ENCODE measurements at places on chromosomes 13 and 19. TPM values are rescaled to one million over a fixed set of nuclear protein-coding genes. Genes with fewer than 3 reads are reported as not detected.

SCEL gene
- total RNA-seq = 0.25 TPM

OR4F17 gene
- not detected for total RNA-seq

SIRT2 gene
- 75.0 TPM for total RNA-seq

ANGPTL8 gene
- total RNA-seq = not detected

TGFBR3L gene
- 0.74 TPM for total RNA-seq

ZNF284 gene
- 8.1 TPM for total RNA-seq

KLHL1 gene
- total RNA-seq = 69.3 TPM

PRTN3 gene
- total RNA-seq = 1.5 TPM

KLK15 gene
- total RNA-seq = not detected

PROZ gene
- not detected for total RNA-seq

U2AF2 gene
- 83.6 TPM for total RNA-seq

KLK14 gene
- not detected for total RNA-seq

DAND5 gene
- not detected for total RNA-seq

RNF17 gene
- total RNA-seq = not detected

GNA15 gene
- total RNA-seq = 0.25 TPM

CEACAM7 gene
- total RNA-seq = not detected

C19orf81 gene
- total RNA-seq = not detected

NCAN gene
- 238 TPM for total RNA-seq

KCNK6 gene
- total RNA-seq = 0.25 TPM

CD70 gene
- not detected for total RNA-seq

C2CD4C gene
- total RNA-seq = 16.0 TPM

LRRC63 gene
- total RNA-seq = 1.7 TPM

GPR12 gene
- 38.6 TPM for total RNA-seq

SULT2A1 gene
- not detected for total RNA-seq

CEACAM4 gene
- not detected for total RNA-seq

LIM2 gene
- total RNA-seq = not detected

POLR2E gene
- 31.0 TPM for total RNA-seq

UNC13A gene
- 43.5 TPM for total RNA-seq

MAB21L1 gene
- 0.49 TPM for total RNA-seq

SPPL2B gene
- 24.1 TPM for total RNA-seq

IGFL3 gene
- not detected for total RNA-seq

ZNF507 gene
- total RNA-seq = 26.8 TPM

RAVER1 gene
- total RNA-seq = 4.9 TPM

ZNF439 gene
- 27.8 TPM for total RNA-seq

KLK3 gene
- not detected for total RNA-seq

SPTBN4 gene
- total RNA-seq = 25.6 TPM

All from temporal lobe (tissue), 4 donors.